ENCODE measurements at places on chromosomes 11 and 22.
A peak's percentile ranks its signal among the peaks of the same experiment; 100 is the strongest.

- no peak for DNase-seq
Measured at GRCh38 chr11:43517518-43517917, 158.8 kb downstream of the TTC17 start.

DNA sequence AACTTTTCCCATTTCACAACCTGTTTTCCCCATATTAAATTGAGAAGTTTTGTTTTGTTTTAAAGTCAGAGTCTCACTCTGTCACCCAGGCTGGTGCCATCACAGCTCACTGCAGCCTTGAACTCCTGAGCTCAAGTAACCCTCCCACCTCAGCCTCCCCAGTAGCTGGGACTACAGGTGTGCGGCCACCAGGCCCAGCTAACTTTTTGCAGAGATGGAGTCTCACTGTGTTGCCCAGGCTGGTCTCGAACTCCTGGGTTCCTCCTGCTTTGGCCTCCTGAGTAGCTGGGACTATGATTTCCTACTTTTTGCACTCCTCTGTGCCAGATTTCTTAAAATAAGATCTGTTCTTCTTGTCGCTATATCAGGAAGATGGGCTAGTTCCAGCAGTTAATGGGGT lies 44.9 kb downstream of the GNB1L start:
- DNase-seq, result no peak

GRCh38 chr11:10887307-10887706 lies 29.5 kb upstream of the ZBED5 start:
- no peak for DNase-seq

DNA sequence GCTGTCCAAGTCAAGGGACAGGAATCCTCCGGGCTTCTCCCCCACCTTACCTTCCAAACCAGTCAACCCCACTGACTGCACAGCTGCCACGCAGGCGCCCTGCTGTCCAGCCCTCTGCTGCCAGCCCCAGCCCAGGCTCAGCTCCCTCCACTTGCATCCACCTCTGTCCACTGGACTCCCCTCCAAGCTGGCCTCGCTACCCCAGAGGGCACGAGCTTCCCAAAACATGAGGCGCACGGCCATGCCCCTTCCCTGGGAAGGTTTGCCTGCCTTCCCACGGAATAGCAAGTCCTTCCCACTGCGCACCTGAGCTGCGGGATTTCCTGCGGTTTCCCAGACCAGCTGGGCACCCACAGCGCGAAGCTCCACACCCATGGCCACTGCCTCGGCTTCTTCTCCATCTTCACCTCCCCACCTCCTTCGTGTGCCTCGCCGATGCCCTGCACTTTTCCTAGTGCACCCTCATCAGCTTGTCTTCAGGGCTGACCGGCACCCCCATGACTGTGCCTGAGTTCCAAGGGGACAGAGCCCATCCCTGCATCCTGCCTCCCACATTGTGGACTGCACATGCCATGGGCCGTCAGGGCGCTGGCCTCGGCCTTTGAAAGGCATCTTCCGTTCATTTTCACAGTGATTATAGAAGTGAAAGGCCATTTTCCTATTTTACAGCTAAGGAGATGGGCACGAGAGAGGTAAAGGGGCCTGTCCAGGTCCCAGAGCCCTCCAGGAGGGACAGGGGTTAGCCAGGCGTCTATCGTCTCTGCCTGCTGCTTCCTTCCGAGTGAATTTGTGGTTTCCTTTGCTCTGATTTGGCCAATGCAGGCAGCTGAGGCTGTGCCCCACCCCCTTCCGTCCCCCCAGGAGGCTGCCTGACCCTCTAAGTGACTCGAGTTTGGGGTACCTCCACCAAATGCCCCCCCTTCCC lies 16.4 kb downstream of the IFITM10 start:
- DNase-seq, result no peak

GRCh38 chr22:29871684-29872083 lies 11.3 kb upstream of the MTMR3 start:
- DNase-seq, result no peak

DNA sequence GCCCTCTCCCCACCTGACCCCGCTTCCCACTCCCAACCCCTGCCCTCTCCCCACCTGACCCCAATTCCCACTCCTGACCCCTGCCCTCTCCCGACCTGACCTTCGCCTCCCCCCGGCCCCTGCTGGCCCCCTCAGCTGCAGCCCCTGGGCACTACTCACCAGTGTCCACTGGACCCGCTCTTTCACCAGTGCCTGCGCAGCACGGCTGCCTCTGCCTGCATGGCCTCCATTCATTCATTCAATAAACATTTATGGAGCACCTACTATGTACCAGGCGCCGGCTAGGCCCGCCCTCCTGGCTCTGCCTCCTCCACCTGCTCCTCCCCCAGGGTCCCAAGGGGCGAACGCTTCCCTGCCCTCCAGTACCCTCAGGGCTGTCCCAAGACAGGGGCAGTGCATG lies 42.6 kb downstream of the ELFN2 start:
- DNase-seq, result no peak

DNA sequence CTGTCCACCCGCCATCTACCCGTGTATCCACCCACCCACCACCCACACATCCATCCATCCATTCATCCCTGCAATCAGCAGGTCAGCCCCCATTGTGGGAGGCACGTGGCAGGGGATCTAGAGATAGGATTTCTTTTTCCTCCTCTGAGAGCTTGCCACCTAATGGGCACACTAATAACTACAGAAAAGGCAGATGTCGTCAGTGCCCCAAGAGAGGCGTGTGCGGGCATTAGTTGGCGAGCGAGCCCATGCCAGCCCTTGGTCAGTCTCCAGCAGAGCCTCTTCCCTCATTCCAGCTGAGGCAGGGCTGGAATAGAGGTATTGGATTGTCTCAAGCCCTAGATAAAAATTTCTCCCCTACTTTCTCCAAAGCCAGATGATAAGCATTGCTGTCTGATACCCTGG lies 9.7 kb downstream of the USP2 start:
- DNase-seq, result peak; percentile 37

GRCh38 chr11:14612694-14613093 lies 30.9 kb upstream of the PDE3B start:
- no peak for DNase-seq

- no peak for DNase-seq
Measured at GRCh38 chr11:90178751-90179150, 44.1 kb downstream of the CHORDC1 start.

DNA sequence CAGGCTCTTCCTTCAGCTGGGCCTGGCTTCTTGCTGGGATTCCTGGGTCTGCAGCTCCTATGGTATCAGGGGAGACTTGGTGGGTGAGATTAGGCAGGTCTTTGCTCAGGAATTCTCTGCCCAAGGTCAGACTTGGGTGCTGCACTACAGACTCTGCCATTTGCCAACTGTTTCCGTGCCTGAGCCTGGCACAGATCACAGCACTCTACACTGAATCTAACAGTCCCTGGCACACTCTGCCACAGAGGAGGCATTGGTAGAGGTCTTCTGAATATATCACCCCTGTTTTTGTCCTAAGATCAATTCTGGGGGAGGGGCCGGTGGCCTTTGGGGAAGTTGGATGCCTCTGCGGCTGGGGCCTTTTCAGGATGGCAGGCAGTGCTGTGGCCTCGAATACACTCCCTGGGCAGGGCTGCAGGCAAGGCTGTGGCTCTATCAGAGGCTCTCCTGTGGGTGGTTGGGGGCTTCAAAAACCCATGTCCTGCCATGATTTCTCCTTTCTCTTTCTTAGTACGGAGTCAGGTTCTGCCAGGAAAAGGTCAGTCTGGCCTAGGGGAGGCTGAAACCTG lies 115.0 kb upstream of the NARS2 start:
- no peak for DNase-seq

GRCh38 chr11:71311176-71311925 lies 59.0 kb upstream of the SHANK2 start:
- DNase-seq, result no peak

DNA sequence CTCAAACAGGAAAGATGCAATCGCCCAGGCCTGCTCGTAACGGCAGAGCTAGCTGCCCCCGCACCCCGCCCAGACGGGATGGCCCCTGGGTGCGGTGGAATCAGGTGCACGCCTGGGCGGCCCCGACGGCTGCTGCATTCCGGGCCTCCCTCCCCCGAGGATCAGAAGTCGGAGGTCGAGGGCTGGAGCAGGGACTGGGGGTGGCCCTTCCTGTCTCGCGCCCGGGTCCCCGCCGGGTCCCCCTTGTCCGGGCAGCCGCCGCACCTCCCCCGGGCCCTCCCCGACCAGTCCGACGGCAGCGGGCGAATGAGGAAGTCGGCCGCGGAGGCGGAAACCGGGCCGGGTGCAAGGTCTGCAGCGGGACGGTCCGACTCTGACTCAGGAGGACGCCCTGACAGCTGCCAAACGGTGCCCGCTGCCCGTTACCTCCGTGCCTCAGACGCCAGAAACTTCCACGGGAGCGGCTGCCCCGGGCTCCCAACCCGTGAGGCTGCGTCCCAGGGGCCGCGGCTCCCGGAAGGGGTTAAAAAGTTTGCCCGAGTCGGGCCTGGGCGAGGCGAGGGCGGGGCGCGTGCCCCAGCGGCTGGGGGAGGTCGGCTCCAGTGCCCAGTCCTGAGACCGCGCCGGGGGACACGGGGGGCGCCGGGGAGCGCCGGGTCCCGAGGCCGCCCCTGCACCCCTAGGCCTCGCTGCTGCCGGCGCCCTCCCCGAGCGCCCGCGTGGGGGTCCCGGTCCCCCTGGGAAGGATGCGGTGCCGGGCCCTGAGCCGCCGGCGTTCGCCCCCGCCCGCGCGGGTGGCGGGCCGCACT lies 663 bp downstream of the MYH9 start:
- DNase-seq, result no peak

GRCh38 chr11:78015878-78016277 lies 7.2 kb downstream of the KCTD14 start:
- no peak for DNase-seq

Data from NCI-H1105 treated with DMSO at 0.1 percent for 48 hours (cell line).